ENCODE measurements at places on chromosomes 7 and 10.
A peak's percentile ranks its signal among the peaks of the same experiment; 100 is the strongest.

DNA sequence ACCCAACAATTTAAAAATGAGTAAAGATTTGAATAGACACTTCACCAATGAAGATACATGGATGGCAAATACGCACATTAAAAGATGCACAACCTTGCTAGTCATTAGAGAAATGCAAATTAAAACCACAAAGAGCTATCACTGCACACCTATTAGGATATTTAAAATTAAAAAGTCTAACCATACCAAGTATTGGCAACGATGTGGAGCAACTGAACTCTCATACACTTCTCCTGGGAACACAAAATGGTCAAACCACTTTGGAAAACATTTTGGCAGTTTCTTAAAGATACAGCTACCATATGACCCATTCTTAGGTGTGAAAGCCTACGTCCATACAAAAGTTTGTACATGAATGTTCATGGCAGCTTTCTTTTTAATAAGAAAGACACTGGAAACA lies 36.1 kb downstream of the DCLRE1C start:
- no peak for DNase-seq

DNA sequence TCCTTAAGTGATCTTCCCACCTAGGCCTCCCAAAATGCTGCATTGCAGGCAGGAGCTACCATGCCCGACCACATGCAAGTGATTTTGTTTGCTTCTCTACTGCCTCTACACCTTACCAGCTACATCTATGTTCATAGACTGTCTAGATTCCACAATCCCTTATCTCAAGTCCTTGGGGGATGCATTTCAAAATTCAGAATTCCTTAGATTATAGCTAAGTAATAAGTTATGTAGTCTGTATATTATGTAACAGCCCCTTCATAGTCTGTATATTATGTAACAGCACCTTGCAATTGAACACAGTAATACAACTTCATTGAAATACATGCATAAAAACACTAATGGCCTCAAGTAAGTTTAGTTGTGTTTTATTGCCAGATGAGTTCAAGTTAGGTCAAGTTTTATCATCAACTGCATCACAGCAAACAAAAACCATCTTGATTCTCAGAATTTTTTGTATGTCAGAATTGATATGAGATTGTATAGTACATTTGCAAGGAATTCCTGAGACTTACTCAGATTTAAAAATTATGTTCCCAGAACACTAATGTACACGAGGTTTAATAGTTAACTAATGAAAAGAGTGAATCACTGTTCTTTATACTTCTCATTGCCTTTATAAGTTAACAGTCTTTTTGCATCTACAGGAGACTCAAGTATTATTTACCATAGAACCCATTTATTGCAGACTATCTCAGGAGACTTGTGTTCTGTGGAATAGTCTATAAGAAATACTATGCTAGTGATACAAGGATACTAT lies 11.6 kb upstream of the FOXP2 start:
- no peak for DNase-seq

GRCh38 chr10:31090894-31091607 lies 59.4 kb upstream of the ZNF438 start:
- no peak for DNase-seq

- no peak for DNase-seq
Measured at GRCh38 chr7:27105301-27106031, 3.0 kb upstream of the HOXA2 start.

- DNase-seq = no peak
Measured at GRCh38 chr7:155194382-155195140, 103.1 kb upstream of the INSIG1 start.

GRCh38 chr7:70132226-70132851 lies 534.1 kb downstream of the AUTS2 start:
- DNase-seq = no peak

DNA sequence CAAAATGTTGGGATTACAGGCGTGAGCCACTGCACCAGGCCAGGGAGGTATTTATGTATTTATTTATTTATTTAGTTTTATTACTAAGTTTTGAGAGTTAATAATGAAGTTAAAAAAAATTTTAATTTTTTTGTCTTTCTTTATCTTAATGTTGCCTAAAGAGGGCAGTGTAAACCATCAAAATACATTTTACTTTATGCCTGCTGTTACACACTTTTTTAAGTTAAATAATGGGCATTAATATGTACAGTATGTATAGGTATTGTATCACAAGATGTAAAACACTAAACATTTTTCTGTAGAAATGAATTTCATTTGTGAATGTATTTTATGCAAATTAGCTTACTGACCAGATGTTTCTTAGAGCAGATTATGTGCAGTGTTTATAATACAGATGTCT lies 129.4 kb downstream of the AASS start:
- no peak for DNase-seq

DNA sequence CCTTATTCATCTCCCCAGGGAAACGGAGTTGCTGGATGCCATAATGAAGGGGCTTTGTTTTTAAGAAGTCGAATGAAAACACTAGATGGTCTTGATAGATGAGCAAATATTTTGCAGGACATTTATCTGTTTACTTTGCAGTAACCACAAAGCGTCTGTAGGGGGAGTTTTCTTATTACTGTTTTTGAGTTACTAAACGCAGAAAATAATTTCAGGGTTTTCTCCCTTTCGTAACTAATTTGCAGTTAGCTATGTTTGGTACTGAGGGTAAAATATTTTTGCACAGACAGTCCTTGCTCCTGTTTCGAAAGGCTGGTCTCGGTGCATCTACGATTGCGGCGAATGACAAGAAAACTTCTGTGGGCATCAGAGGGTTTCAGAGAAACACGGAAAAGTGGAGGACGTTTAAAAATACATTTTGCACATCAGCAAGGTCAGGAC lies 505.6 kb upstream of the MKI67 start:
- no peak for DNase-seq

DNA sequence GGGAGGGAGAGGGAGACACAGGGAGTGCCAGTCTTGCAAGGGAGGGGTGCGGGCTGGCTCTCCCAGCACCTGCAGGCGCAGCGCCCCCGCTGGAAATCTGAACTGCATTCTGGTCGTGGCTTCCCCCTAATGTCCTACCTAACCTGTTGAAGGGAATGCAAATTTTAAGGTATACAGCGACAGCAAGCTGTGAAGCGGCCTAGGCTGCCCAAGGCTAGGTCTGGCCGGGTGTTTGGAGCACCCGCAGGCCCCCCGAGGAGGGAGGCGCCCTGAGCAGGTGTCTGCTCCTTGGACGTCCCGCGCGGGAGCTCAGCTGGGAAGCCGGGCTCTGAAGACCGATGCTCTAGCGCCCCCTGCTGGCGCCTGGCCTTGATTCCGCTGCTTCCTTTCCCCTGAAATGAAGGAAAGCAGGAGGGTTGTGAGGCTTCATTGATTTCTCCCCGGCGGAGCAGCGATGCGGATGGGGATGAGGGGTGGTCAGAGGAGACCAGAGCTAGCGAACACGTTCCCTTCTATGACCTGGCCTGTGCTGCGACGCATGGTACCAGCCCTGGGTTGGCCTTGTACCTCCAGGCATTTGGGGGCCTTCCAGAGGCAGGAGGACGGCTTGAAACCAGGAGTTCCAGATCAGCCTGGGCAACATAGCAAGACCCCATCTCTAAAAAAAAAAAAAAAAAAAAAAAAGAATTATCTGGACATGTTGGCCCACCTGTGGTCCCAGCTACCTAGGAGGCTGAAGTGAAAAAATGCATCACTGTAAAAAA lies 601.3 kb downstream of the GALNT17 start:
- peak; percentile 22 for DNase-seq

DNA sequence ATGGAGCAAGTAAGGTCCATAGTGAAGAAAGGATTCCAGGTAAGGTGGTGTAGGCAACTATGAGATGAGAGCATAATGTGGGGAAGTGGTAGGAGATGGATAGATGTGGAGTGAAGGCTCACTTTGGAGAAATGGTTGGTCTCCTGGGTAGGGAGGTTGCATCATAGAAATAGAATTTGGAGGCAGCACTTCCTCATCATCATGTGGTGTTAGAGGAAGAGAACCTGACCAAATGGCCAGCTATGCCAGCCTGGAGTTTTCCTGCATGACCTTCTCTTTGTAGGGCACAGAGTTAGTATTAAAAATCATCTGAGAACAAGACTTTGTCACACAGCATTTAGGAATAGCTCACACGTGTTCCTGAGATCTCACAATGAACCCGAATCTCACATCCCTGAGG lies 126.7 kb upstream of the CXCL12 start:
- no peak for DNase-seq

DNA sequence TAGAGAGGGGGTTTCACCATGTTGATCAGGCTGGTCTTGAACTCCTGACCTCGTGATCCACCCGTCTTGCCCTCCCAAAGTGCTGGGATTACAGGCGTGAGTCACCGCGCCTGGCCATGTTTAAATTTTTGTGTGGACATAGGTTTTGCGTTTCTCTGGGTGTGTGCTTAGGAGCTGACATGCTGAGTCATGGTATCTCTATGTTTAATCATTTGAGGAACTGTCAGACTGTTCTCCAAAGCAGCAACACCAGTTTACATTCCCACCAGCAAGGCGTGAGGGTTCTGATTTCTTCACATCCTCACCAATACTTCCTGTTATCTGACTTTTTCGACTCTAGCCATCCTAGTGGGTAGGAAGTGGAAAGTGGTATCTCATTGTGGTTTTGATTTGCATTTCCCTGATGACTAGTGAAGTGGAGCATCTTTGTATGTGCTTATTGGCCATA lies 153.7 kb downstream of the DNAJB6 start:
- DNase-seq = no peak

DNA sequence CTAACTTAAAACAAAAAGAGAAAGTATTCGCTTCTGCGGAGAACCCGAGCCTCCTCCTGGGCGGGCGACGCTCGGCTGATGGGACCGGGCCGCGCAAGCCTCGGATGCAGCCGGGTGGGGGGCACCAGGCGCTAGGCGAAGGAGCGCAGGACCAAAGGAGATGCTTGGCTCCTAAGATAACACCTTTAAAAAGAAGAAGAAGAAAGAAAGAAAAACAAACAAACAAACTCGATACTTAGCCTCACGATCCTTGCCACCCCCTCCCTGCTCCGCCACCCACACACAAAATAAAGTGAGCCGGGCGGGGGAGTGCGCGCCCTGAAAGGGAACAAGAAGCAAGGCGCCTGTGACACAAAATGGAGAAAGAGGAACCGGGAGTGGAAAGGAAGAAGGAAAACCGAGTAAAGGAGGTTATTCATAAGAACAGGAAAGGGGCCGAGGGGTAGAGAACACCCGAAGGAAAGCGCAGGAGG lies 34.0 kb upstream of the EBLN1 start:
- peak; percentile 22 for DNase-seq

DNA sequence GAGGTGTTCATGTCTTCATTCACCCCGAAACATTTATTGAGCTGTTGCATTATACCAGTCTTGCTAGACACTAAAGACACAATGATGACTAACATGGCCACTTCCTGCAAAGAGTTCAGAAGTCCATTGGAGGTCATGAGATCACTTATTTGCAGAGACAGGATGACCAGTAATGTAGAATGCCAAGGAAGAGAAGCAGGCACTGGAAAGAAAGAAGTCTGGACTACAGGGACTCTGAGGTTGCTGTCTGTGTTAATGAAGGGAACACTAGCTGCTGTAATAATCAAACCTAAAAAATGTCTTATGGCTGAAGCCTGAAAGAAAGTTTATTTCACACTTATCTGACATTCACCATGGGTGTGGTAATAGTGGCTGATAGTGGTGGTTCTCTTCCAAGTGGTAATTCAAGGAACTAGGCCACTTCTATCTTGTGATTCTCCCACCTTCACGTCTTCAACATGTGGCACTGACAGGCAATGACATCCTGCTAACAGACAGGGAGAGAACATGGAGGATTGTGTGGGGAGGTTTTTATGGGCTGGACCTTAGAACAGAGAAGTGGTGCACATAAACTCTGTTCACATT lies 89.2 kb upstream of the MKLN1 start:
- no peak for DNase-seq

- DNase-seq = no peak
Measured at GRCh38 chr10:58511765-58512490, 744 bp upstream of the BICC1 start.

DNA sequence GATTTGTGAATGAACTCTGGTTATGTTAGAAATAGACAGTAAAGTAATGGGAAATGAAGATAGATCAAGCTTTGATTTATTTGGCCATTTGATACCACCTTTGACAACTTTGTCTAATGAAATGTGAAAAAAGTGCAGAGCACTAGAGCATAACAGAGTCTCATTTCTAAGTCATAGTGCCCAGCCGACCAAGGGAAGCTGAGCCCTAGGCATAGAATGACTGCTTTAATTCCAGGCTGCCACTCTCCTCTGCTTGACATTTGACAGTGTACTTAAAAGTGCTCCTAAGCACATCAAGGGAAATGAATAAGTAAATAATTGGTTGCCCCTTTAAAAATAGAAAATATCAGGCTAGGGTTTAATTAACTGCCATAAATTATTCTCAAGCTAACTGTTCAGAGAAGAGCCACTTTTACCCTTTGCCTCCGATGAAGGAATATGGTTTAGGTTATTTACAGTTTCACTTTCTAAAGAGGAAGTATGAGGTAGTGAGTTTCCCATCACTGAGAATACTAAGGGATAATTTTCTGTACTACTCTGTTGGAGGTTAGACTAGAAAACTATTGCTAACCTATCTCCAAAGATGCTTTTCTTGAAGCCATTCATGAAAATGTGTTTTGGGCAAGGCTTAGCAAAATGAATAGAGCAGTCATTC lies 591.6 kb downstream of the REEP3 start:
- no peak for DNase-seq

DNA sequence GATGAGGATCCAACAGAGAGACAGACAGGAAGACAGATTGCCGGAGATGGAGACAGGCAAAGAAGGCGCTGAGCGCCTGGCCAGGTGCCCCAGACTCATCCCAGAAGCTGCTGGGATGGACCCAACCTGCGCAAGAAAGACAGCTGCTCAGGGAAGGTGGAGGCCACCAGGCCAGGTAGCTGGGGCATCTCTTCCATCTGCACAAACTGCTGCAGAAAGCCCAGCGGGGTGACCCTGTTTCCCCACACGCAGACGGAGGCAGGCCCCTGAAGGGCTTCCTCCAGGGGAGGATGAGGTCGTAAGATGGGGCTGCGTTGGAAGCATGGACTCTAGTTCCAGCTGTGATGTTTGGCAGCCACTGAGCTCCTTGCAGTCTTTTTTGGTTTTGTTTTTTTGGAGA lies 16.5 kb upstream of the YWHAG start:
- DNase-seq = no peak

GRCh38 chr10:127276794-127277462 lies 80.5 kb upstream of the INSYN2A start:
- no peak for DNase-seq

DNA sequence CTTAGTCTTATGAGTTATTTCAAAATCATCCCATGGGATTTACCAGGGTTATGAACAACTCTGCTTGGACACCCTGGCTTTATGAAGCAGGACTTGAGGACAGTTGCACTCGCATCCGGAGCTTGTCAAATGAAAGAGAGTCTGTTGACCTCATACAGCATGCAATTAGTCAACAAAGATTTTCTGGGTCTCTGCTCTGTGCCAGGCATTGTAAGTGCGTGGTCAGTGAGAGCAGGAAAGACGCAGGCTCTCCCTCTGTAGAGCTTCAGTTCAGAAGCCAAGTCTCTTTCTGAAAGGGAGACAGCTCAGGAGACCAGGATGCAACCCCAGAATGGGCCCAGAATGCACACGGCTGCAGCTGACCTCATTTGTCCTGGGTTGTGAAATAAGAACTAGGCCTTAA lies 45.5 kb upstream of the DMBT1 start:
- DNase-seq = no peak

- no peak for DNase-seq
Measured at GRCh38 chr7:108189733-108190388, 59.7 kb upstream of the LAMB4 start.

GRCh38 chr7:50409856-50410745 lies 40.0 kb downstream of the FIGNL1 start:
- no peak for DNase-seq
